Activated CD8-positive, alpha-beta memory T cell treated with anti-CD3 and anti-CD28 coated beads for 4 hours (primary cell): ENCODE measurements at places on chromosomes 12 and 14.

GRCh38 chr14:105493921-105494605 lies 3.0 kb downstream of the TEDC1 start:
- no peak for DNase-seq

- DNase-seq = no peak
These were observed 778 bp downstream of the SLC8B1 start for GRCh38 chr12:113333877-113334785.

DNA sequence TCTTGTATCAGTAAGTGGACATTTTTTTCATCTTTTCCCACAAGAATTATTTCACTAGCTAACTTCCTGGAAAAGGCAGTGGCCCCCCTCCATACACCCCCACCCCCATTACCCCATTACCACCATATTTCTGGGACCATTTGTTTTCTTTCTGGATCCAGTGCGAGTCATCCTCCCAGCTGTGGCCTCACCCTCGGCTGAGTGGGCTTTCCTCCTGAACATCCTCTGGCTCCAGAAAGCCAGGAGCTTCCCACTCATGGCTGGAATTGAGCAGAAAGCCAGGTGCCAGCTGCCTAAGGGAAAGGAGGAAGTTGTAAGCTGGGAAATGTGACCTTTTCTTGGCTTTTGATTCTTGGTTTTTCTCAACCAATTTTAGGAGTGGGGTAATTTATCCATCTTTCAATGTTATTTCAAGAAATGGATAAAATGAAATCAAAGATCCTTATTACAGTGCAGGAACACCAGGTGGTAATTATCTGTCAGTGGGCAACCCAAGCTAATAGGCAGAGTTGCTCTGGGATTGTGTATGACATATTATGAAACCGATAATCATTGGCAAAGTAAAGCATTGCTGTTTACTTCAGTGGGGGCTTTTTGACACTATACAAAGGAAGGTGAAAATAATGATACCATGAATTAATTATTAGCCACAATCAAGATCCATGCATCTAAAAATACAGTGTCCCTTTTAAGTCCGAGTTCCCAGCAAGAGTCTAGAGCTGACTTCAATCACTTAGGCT lies 124.6 kb downstream of the KICS2 start:
- no peak for DNase-seq

GRCh38 chr14:65382586-65382985 lies 29.9 kb upstream of the FUT8 start:
- DNase-seq = no peak

DNA sequence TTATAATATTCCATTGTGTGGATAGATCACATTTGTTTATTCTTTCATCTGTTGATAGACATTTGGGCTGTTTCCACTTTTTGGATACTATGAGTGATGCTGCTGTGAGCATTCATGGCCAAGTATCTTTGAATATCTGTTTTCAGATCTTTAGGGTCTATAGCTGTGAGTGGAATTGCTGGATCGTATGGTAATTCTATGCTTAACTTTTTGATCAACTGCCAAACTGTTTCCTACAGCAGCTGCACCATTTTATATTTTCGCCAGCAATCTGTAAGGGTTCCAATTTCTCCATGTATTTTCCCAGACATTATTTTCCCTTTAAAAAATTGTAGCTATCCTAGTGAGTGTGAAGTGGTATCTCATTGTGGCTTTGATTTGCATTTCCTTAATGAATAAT lies 238.1 kb downstream of the AACS start:
- no peak for DNase-seq

DNA sequence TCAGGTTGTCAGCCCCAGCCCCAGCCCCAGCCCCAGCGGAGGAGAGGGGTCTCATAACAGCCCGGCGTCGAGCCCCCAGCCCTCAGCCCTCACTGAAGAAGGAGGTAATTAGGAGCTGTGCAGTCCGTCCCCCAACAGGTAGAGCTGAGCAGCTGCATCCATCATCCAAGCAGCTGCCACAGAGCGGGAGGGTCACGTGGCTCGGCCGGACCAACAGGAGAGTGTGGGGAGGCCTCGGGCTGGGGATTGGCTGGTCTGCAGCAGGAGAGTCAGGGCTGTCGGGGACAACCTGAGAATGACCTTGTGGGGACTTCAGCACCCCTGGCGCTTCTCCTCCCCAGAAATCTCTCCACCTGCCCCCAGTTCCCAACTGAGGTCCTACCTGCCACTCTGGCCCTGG lies 29.6 kb downstream of the SMUG1 start:
- no peak for DNase-seq

GRCh38 chr12:53289891-53290290 lies 5.5 kb upstream of the PFDN5 start:
- DNase-seq = no peak

DNA sequence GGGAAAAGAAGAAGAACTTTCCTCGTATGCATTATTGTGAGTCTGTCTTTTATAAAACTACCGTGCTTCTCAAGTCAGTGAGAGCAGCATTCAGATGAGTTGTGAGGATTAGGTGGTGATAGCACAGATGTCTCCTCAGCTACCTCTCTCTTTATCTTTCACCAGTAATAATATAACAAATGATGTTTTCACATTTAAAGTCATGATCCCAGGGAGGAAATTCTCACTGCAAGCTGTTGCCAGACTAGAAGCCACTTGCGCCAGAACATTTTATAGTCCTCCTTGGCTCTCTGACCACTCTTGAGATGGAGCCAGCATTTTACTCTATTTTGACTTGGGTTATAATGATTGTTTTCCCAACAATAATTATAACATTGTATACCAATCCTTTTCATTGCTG lies 443.1 kb downstream of the AEBP2 start:
- DNase-seq = no peak

DNA sequence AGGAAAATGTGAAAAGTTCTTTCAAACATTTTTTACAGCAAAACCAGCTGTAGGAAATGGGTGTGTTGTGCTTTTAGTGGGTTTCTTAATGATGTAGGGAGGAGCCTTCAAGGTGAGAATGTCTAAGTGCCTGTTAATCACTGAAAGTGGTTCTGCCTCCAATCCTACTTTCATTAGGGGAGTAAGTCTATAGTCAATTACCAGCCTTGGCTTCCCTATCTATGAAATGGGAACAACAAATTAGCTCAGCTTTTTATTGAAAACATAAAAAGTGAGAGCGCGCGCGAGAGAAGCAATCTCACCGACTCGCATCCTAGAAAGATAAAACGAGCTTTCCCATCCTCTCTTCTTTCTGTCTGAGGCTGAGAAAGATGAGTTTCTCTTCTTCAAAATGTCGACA lies 140.0 kb upstream of the LHX5 start:
- DNase-seq = no peak

GRCh38 chr14:103311171-103311997 lies 22.7 kb upstream of the EIF5 start:
- no peak for DNase-seq

DNA sequence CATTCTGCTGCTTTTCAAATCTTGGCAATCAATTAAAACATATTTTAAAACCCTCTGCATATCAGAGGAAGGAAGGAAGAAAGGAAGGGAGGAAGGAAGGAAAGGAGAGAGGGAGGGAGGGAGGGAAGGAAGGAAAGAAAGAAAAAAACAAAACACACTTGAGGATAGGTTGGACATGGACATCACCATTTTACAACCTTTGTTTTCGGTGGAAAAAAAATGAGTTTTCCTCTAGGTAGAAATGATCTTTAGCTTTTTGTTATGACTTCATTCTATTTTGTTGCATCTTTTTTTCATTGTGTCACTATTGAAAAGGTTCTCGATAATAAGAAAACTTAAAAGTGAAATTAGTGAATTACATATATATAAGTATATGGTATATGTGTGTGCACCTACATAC lies 522.9 kb downstream of the NOVA1 start:
- no peak for DNase-seq

DNA sequence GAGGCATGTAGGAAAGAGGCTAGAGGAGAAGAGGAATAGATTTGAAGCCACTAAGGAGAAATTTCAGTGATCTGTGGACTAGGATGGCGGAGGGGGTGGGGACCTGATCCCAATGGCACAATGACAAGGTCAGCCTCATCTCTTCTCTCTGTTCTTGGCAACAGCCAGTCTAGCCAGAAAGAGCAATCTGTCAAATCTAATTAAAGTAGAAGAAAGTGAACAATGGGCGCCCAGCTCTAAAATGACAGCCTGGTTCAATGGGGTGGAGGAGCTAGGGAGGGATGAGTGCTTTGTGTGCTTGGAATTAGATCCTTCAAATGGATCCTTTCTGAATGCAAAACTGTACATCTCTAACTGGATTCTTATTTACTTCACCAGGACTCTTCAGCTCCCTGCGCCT lies 37.2 kb upstream of the TUBA1C start:
- DNase-seq = no peak

DNA sequence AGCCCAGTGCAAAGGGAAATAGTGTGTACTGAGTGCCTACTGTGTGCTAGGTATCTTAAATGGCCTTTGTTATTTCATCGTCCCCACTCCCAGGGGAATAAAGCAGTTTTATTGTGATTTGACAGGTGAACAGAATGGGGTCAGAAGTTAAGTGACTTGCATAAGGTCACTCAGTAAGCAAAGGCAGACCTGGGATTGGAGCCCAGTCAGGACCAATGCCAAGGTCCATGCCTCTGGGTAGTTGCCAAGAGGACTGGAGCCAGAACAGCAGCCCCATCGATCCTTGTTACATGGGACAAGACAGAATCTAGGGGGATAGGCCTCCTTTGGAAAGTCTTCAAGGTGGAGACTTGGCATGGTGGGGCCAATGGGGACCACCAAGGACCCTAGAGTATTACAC lies 227.4 kb upstream of the PWP1 start:
- DNase-seq = no peak

- no peak for DNase-seq
These were observed 35.1 kb downstream of the NRDE2 start for GRCh38 chr14:90296641-90297040.

DNA sequence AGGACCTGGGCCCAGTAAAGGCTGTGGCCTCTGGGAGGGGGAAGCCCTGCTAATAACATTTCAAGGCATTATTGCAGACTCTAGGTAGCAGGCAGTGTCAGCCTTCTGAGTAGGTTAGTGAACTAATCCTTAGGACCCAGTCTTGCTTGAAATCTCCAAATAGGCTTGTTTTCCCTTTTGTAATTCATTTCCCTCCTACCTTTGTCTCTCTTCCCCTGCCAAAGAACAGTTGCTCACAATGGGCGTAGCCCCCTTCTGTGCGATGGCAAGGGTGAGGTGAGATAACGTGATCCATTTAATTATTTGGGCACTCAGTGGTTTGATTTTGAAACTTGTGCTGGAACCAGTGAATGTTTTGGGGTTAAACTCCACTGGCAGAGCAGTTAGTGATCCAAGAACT lies 10.9 kb downstream of the PELI2 start:
- DNase-seq = no peak

GRCh38 chr12:50351120-50352043 lies 45.0 kb downstream of the FAM186A start:
- no peak for DNase-seq

DNA sequence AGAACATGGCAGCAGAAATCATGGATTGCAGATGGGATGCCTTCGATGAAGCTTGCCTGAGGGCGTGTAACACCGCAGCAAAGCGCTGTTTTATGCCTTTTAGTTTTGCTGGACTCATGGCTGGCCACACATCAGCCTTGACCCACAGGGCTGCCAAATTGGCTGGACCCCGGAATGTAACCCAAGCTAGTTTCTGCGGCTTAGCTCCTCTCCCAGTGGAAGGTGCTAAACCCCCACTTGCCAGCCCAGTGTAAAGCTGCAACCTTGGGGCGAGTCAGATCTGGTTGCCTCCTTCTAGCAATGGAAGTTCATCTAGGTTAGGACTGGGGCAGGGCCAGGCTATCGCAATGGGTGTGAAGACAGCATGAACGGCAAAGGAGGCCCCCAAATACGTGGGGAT lies 38.3 kb downstream of the MEG3 start:
- no peak for DNase-seq
